ENCODE measurements at places on chromosomes 6 and 20.

DNA sequence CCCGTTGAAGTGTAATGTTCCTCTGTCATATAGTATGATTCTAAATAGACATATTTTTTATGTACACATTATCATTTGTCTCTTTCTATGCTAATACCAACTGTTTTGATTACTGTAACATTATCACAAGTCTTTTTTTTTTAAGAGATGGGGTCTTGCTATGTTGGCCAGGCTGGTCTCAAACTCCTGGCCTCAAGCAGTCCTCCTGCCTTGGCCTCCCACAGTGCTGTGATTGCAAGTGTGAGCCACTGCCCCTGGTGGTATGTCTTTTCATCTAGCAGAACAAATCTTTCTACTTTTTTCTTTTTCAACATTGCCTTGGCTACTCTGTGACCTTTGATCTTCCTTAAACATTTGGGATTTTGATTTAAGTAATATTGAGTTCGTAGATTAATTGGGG, 57.7 kb downstream of the SLX4IP start:
- no peak for DNase-seq

DNA sequence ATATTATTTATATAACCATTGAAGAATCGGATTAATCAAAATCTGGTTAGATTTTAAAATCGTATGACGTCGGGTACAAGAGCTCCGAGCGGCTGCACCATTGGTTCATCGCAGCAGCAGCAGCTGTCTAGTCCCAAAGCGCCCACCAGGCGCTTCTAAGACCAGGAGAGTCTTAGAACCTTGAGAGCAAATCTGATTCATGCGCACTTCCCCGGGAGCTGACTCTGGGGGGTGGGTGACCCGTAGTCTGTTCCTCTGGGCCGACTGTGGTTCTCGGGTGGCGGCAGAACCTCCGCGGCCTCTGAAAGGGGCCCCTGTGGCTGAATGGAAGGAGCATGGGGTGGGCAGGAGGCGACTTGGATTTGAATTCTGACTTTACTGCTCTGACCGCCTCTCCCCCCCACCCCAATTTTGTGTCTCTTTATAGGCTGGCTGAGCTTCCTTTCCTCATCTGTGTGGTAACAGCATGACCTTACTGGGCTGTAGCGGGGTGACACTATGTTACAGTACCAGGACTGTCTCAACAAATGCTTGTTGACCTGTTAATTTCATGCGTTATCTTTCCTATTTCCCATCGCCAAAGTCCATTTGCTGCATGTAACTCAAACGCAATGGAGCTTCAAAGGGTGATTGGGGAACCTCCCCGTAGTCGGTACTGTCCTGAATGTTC, 119.7 kb downstream of the RTN4IP1 start:
- DNase-seq, result no peak

DNA sequence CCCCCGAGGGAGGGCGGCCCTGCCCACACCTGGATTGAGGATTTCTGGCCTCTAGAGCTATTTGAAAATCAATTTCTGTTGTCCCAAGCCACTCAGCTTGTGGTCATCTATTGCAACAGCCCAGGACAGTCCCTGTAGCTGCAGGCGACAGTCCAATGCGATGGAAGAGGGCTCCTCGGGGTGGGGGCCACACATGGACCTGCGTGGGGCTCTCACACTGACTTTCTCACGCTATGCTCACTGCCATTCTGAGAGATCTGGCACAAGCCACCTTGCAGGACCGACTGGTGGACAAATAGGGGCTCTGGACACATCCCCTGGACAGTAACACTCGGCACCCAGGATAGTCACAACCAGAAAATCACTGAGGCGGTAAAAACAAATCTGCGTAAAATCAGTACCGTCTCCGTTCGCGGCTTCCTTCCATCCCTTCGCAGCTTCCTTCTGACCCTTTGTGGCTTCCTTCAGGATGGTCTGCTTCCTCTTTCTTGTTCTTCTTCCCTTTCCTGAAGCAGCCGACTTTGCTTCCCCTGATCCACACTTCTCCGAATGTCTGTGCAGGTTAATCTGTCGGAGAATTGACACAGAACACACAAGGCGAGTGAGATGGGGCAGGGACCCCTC, 21.8 kb downstream of the CTCFL start:
- no peak for DNase-seq

- DNase-seq, result no peak
Measured at GRCh38 chr6:12800120-12800519, 83.6 kb downstream of the PHACTR1 start.

GRCh38 chr6:50062051-50062450, 12.3 kb upstream of the DEFB112 start:
- no peak for DNase-seq

GRCh38 chr6:328924-329323, 36.6 kb downstream of the DUSP22 start:
- no peak for DNase-seq

DNA sequence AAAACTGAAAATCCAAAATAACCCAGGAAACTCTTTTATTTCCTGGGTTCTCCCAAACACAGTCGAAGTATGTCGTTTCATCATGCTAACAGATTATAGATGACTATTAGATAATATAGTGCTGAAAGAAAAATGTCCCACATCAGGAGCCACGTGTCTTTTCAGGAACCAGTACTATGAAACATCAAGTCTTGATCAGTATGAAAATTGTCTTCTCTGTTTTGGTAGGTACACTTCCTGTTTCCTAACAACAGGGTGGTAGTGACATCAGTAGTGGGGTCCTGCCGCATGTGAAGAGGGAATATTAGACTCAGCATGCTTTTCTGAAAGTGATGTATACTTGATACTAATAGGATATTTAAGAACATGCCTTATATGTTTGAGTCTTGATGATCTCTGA, 136.7 kb downstream of the HIVEP1 start:
- DNase-seq, result no peak

- no peak for DNase-seq
Measured at GRCh38 chr6:85006362-85006761, 242.0 kb upstream of the TBX18 start.

GRCh38 chr6:32396028-32396427, 11.0 kb downstream of the BTNL2 start:
- no peak for DNase-seq

- no peak for DNase-seq
Measured at GRCh38 chr20:11719153-11719552, 198.5 kb upstream of the BTBD3 start.

- DNase-seq, result no peak
Measured at GRCh38 chr6:43809417-43810305, 39.6 kb downstream of the VEGFA start.

DNA sequence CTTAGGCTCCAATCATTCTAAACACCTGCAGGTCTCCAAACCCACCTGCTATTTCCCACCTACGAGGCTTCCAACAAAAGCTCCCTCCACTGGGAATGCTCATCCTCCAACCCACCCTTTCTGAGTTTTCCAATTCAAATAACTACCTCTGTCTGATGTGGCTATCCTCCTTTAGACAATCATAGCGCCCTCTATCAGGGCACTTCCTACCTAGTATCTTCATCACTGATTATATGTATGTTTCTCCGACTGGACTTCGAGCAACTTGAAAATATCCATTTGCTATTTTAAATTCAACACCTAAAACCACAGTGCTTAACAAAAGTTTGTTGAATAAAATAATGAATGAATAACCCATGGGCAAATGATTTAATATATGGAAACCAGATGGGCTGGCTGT, 41.3 kb downstream of the MTFR2 start:
- DNase-seq, result no peak

DNA sequence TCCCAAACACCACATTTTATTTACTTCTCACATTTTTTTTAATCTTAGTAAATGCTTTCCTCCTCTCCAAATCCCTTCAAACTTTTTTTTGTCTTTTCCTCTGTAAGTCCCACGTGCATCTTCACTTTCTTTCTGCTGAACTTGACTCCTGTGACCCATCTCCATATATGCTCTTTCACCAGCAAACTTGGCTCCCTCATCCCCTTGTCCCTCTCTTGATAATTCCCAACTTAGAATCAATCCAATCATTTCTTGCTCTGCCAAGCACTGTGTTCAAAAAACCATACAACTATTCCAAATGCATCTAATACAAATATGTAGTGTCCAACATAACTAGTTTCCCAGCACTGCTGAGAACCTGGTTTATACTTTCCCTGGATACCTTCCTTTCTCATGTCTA, 519.4 kb downstream of the HDGFL1 start:
- DNase-seq, result no peak

DNA sequence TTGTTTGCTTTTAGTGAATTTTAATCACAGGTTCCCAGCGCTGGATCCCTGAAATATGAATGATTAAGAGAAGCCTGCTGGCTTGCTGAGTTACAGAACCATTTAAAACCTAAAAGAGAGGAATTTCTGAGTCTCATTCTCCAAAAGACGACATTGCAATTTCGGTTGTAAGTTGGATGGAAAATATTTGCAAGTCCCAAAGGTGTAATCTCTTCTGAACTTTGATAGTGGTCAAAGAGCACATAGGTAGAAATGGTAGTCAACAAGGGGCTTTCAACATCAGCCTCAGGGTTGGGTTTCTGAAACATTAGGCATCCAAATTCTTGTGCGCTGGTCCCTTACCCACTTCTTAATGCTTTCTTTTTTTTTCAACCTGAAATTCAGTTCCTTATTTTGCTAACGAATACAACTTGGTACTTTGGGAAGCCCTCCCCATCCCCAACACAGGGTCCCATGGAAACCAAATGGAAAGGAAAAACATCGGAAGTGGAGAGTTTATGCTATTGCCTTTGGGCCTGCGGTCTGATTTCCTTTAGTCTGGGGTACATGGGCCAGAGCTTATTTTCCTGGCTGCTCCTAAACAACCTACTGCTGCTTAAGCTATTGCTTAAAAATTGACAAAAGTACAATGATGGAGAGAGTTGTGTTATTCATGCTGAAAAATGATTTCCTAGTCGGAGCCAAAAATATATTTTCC, 117.0 kb upstream of the KCNK16 start:
- no peak for DNase-seq

DNA sequence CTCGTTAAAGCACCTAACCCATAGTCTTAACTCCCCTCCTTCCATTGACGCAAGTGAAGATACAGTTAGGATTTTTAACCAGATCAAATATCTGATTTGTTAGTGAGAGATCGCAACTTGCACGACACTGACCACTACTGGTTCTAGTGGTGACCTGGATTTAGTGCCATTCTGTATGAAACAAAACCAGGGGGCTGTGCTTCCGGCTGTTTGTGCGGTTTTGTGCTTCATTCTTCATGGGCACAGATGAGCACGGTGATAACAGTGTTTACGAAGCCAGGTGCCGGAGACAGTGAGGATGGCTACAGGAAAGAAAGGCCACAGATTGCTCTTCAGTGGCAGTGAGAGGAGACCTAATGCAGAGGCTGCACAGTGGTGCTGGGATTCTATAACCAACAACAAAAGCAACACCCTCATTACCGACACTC, 75.5 kb downstream of the NOL4L start:
- DNase-seq, result peak; percentile 35

DNA sequence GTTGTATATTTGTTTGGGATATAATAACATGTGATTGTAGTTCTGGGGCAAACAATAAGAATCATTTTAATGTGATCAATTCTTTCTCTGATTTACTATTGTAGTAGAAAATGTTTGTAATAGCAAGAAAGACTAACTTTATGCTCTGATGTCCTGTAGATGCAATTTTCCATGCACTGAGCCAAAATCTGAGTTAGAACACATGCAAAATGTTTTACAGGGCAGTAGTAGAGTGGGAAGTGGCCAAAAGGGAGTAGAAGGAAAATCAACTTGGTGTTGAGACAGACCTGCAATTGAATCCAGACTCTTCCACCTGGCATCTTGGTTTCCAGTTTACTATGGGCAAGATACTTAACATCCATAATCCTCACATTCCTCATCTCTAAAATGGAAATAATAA, 93.5 kb upstream of the BMP5 start:
- no peak for DNase-seq

GRCh38 chr20:36386236-36386635, 80.1 kb downstream of the DLGAP4 start:
- no peak for DNase-seq

GRCh38 chr6:50381099-50381415, 331.3 kb upstream of the DEFB112 start:
- no peak for DNase-seq

- DNase-seq, result no peak
Measured at GRCh38 chr6:153129873-153130514, 1.1 kb downstream of the RGS17 start.

GRCh38 chr20:6103301-6103700, 19.5 kb downstream of the FERMT1 start:
- DNase-seq, result no peak

DNA sequence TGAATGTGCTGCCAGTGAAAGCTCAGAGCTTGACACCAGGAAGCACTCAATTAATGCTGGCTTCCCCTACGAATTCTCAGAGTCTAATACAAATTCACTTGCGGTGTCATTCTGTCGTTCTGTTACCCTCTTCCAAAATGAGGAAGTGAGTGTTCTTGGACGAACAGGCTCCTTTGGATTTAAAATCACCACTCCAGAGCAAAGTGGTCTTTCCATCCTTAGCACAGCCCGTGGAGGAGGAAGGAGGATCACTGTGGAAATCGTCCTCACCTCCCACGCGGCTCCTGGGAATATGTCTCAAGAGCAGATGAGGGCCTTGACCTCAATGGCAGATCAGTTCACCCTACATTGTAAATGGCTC, 41.7 kb downstream of the RIOK1 start:
- no peak for DNase-seq

DNA sequence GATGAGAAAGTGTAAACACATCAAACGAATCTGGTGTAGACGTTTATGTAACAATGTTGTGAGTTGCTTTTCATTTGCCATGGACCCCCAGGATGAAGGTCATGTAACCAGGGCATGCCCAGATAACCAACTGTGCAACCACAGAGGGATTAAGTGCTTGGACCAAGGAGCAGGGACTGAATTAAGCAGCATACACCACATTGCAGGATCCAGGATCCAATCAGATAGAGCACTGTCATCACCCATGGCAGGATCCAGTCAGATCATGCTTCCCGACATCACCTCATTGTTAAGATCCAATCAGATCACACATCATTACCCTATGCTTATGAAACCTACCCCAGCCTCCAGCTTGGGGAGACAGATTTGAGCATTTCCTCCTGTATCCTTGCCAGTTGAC, 74.3 kb upstream of the RCAN2 start:
- DNase-seq, result no peak

DNA sequence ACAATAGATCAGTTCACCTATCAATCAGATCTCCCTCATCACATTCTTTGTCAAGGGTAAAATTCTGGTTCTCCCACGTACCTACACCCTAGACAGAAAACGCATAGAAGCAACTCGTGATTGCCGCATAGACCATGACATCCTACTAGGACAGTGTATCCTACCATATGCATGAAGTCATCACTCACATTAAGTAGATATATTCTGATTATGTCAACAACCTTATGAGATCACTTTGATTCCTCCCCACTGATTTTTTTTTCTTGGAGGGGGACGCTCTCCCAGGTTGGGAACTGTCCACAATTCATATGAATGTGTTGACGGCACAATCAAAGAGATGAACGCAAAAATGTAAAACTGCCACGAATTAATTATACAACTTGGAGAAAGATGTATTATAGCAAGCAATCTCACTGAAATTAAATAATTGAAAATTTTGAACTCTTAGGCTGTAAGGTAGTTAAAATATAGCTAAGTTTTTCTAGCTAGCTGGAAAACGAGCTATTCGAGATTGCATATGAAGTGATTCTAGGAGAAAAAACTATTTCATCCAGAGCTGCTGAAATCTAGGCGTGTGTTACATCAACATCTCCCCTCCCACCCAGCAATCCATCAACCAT, 82.5 kb upstream of the CCDC28A start:
- no peak for DNase-seq

- no peak for DNase-seq
Measured at GRCh38 chr6:64238071-64238470, 602.5 kb downstream of the PHF3 start.

- no peak for DNase-seq
Measured at GRCh38 chr6:64330694-64331307, 695.2 kb downstream of the PHF3 start.

GRCh38 chr20:2390951-2391675, 10.4 kb downstream of the TGM6 start:
- no peak for DNase-seq
